ENCODE measurements at places on chromosomes 16 and 17.

GRCh38 chr16:58509256-58510096 lies 5.8 kb upstream of the SETD6 start:
- DNase-seq: no peak

DNA sequence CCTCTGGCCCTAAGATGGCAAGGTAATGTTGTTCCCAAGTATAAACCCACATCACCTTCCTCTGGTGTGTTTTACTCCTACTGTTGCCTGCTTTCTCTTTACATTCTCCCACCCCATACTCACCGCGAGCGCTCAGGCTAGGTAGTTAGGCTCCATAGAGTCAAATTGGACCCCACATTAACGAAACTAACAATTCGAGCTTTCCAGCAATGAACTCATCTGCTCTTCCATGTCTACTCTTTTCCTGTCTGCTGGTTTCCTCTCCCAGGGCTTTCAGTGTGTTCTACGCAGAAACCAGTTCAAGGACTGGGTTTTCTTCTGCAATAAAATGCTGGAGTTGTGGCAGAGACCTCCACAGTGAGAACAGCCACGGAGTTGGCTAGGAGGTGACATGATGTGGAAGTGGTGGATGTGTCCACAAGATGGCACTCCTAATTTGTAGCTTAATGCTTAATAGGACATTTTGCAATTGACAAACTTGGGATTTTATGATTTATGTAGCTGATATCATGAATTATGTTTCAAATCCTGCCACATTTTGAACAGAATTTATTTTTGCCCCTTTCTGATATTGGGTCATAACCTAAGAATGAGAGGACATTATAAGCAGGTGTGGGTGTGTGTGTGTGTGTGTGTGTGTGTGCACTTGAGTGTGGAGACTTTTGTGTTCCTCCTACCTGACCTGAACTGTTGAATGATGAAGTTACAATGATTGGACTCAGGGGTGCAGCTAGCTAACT lies 2.2 kb upstream of the UQCRC2 start:
- no peak for DNase-seq

- DNase-seq: no peak
These were observed 13.9 kb upstream of the CLEC18C start for GRCh38 chr16:70159355-70160348.

DNA sequence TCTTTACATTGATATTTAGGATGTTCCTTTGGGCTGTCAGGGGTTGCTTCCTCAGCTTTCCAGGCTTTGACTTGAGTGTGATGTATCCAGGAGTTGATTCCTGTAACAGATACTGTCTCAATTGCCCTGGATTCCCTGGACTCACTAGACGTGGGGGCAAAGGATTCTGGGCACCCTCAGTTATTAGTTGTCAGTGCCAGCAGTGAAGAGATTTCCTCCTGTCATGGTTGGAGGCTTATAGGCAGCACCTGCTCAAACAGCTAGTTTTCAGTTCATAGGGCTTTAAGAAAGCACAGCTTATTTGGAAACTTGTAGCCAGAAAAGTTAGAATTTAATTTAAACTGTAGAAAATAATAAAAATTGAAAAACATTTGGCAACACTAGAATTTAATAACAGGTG lies 9.5 kb upstream of the B4GALNT2 start:
- no peak for DNase-seq

DNA sequence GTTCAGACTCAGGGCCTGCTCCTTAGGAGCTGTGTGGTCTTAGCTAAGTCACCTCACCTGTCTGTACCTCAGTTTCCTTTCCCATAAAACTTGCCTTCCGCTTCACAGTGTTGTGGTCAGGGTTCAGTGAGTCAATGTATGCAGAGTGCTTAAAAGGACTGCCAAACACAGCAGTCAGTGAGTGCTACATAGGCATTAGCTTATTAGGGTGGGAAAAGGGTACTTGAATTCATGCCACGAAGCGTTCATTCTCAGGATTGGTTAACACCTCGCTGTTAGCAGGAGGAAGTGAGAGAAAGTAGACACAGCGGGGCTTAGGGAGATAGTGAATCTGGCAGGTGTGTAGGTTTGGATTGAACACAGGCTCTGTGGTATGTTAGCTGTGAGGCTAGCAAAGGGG lies 155.2 kb downstream of the SHISA9 start:
- DNase-seq: no peak

- no peak for DNase-seq
These were observed 19.1 kb upstream of the NTN1 start for GRCh38 chr17:9002227-9002605.

- no peak for DNase-seq
These were observed 3.6 kb downstream of the RSKR start for GRCh38 chr17:28610376-28610775.

DNA sequence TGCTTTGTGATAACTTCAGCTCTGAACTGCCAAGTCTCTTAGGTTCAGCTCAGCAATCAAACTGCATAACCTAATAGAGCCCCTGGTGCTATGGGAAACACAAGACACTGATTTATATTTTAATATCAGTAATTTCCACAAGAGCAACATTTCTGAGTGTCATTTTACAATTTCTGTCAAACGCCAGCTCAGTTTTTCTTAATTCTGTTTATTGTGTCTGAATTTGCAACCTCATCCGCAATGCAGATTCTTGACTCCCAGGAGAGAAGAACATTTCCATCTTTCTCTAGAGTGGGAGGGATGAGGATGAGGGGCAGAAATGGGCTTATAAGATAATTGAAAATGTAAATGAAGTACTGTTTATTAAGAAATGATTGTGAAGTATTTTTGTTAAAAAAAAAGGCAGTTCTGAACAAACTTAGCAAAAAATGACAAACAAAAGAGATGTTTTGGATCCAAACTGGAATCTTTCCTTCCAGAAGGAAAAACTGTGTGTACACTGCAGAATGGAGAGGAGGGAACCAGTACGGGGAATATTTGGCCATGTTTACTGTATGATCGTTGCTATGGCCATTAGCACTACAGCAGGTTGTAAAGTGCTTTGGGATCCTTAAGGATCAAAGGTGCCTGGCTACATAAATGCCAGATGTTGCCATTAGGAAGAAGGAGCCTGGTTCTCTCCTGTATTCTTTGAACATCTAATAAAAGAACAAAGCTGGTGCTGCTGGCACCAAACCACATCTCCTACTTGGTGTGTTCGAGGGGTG lies 7.4 kb upstream of the PMFBP1 start:
- no peak for DNase-seq
